ENCODE measurements at places on chromosomes 4 and X.

DNA sequence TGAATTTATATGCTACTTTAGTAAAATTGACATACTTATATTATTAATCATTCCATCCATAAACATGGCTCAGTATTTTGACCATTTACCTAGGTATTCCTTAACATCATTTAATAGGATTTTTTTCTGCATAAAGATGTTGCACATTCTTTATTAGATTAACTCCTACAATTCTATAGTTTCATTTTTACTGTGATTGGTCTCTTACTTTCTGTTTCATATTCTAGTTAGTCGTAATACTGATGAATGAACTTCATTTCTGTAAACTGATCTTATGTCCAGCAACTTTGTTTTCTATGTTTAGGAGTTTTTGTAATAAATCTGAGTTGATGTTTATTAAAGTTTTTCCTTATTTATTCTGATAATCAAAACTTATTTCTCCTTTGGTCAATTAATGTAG is 278.2 kb upstream of the CXXC4 start:
- DNase-seq = no peak

GRCh38 chr4:148333265-148333664 is 108.9 kb downstream of the NR3C2 start:
- DNase-seq = no peak

DNA sequence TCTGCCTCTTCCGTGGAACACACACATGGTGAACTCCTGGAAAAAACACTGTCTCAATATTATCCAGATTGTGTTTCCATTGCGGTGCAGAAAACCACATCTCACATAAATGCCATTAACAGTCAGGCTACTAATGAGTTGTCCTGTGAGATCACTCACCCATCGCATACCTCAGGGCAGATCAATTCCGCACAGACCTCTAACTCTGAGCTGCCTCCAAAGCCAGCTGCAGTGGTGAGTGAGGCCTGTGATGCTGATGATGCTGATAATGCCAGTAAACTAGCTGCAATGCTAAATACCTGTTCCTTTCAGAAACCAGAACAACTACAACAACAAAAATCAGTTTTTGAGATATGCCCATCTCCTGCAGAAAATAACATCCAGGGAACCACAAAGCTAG is 87.9 kb downstream of the TET2 start:
- DNase-seq = no peak

- no peak for DNase-seq
These were observed 75.1 kb downstream of the GAB1 start for GRCh38 chr4:143411527-143412419.

GRCh38 chr4:833156-833555 is 7.2 kb upstream of the CPLX1 start:
- no peak for DNase-seq

DNA sequence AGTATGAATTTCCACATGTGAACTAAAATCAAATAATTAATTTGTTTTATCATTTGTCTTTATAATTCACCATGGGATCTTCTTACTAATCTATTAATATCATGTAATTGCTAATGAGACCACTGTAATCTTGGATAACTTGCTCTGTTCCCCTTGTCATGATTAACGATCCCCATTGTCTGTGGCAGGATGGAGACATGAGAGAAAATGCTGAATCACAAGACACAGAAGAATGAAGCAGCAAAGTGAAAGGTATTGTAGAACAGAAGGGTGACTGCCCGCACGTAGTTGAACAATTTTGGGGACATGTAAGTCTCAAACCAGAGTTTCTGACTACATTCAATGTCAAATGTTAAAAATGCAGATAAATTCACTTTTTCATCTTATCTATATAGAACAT is 135.2 kb downstream of the EPHA5 start:
- no peak for DNase-seq

DNA sequence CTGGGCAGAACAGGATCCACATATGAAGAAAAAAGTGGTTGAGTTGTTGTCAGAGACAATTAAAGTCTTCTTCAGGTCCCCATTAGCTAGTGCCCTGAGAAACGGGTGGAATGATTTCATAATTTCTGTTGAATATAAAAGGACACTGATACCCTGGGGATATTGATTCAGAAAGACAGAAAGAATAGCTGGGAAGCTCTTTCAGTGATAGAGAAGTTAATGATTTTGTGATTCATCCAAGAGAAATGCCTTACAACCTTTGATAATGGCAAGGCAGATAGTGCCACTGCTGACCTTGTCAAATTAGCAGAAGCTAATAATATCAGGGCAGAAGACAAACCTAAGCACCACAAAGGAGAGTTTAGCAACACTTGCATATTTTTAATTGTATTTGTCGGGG is 37.9 kb downstream of the UNC5C start:
- DNase-seq = no peak

GRCh38 chr4:108352664-108353308 is 184.1 kb upstream of the LEF1 start:
- no peak for DNase-seq

Data from naive thymus-derived CD4-positive, alpha-beta T cell (primary cell).